NCI-H524 treated with DMSO at 0.1 percent for 48 hours (cell line): ENCODE measurements at places on chromosomes 12 and 14.

DNA sequence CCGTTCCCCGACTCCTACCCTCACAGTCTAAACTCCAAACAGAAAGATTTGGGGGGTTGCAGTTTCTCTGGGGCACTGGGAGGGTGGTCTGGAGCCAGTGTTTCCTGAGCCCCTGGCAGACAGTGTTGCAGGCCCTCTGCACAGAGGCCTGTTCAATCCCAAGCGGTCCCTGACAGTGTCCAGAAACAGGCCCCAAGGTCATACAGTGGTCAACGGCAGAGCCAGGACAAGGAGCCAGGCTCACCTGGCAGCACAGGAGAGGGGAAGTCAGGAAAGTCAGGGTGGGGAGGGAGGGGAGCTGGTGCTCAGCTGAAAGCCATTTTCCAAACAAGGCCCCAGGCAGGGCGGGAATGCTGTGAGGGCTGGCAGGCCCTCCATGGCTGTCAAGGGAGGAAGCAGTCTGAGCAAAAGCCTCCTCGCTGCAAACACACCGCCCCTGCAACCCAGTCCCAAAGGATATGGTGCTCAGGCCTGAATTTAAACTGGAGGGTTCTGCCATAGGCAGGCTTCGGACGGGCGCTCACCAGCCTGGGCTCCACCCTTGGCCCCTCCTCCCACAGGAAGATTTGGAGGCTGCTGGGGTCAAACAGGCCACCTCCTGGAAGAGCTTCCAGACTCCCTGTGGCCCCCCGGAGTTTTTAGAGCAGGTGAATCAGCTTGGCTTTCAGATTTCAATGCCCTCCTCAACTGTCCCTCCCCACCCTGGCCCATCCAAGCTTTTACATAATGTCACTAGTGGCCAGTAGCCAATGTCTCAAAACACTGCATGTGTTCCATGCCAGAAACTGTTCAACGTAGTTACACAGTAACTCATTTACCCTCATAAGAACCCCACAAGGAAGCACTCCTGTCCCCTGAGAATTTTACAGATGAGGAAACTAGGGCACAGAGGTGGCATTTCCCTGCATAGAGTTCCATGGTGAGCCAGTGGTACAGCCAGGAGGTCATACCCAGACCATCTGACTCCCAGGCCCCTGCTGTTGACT, 41.5 kb downstream of the CHGA start:
- no peak for DNase-seq

DNA sequence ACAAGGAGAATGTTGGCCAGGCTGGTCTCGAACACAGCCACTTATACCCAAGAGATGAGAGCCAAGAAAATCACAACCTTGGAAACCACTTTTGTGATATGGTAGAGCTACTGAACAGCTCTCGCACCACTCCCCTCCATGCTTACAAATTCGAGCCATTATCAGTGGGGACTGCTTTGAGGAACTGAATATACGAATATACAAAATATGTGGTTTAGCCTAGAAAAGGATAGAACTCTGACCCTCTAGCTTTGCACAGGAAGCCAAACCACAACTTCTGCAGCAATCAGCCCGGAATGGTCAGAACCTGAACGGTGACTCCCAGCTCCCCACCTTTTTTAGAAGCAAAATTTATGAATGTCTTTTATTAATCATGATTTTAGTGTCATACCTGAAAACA, 129.8 kb upstream of the TMEM132C start:
- DNase-seq: no peak

DNA sequence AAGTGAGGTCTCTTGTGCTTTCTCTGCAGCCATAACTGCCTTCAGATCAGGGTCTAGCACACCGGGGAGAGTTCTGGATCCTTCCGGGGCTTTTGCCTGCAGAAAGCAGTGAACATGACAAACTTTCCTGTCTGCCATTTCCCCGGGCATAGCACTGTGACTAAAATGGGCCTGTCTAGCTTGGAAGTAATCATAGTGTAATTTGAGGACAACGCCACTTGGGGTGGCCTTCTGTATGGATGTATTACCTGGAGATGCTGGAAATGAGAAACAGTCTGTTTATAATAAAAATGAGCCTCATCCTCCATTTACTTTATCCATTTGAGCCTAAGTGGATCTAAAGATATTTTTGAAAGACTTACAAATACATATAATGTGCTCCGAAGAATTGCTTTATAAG, 453.7 kb downstream of the VRK1 start:
- no peak for DNase-seq

DNA sequence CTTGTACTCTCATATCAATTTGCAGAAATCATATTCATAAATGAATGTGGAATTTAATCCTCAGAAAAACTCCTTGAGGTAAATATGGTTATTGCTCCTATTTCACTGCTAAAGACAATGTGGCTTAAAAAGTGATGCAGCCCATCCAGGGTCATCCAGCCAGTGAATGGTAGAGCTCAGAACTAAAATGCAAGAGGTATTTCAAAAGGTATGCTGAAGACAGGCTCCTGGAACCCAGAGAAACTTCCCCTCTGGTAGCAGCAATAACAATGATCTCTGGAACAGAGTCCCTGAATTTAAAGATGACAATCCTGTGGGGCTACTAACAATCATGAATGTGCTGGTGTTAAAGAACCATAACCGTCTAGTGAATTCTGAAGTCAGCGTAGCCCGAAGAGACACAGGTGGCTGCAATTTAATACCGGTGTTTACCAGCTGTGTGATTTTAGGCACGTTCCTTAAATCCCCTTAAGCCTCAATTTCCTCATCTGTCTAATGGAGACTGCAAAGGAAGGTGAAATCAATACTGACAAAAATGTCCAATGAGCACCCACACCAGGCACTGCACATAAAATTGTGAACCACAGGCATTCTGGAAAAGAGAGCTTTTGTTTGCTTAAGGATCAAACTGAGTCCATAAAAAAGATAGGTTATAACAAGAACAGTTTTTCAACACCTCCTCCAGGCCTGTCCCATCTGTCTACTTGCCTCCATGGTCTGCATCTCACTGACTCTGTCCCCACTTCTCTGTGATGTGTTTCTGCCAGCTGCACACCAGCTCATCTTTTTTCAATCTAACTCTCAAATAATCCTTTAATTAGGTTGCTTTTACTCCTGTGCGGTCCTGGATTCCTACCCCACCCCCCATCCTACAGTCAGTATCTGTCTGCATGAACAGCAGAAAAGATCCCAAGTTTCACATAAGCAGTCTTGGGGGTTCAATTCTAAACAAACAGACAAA, 10.5 kb downstream of the TM7SF3 start:
- peak; percentile 97 for DNase-seq

DNA sequence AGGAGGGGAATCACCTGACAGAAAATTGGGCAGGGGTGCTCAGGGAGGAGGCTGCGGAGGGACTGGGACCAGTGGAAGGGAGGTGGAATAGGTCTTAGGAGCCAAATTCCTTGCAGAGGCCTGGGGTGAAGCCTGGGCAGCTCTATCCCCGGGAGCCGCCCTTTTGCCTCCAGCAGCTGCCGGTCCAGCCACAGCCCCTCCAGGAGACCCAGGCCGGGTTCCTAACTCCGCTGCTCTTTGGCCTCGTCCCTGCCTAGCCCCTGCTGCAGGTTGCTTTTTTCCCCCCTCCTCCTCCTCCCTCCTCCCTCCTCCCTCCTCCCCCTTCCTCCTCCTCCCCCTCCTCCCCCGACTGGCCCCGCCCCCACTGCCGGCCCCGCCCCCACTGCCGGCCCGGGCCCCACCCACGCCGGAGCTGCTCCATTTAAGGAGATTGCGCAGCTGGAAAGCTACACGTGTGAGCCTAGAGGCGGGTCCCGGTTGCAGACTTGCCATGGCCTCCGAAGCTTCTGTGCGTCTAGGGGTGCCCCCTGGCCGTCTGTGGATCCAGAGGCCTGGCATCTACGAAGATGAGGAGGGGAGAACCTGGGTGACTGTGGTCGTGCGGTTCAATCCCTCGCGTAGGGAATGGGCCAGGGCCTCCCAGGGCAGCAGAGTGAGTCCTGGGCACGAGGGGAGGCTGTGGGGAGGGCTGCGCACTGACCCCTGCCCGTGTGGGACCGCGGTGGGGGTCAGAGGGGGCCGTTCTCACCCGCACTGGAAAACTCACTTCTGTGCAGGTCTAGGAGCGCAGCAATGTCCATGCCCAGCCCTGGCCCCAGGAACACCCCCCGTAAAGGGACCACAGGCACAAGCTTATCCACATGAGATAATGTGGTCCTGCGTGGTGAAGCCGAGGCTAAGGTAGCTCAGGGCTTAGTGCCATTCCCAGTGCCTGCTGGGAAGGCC, at the start of gene TCL1B:
Gene TCL1B, plus strand, starts transcription at position 449 of the 945 bp plus-strand sequence. Its CDS starts 42 bp downstream, at position 491.
- no peak for DNase-seq

DNA sequence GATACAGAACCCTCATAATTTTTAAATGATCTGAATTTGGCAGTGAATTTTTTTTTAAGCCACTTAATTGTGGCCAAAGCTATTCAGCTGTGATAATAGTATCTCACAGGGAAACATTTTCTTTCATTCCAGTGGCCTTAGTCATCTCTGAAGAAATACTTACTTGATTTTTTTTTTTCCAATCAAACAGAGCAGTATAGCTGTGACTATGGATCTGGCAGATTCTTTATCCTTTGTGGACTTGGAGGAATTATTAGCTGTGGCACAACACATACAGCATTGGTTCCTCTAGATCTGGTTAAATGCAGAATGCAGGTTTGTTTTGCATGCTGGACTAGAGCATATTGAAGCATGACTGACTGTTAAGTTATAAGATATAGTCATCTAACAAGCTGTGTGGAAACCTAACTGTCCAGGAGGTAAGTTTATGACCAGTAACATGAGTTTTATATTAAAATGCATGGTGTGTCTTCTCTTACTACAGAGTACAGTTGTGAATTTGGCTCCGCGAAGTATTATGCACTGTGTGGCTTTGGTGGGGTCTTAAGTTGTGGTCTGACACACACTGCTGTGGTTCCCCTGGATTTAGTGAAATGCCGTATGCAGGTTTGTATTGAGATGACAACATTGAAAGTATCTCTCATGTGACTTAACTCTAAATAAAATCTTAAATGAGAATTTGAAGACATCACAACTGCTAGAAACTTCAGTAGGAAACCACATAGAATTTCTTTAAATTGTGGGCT, 1.9 kb downstream of the SLC25A3 start:
- no peak for DNase-seq

DNA sequence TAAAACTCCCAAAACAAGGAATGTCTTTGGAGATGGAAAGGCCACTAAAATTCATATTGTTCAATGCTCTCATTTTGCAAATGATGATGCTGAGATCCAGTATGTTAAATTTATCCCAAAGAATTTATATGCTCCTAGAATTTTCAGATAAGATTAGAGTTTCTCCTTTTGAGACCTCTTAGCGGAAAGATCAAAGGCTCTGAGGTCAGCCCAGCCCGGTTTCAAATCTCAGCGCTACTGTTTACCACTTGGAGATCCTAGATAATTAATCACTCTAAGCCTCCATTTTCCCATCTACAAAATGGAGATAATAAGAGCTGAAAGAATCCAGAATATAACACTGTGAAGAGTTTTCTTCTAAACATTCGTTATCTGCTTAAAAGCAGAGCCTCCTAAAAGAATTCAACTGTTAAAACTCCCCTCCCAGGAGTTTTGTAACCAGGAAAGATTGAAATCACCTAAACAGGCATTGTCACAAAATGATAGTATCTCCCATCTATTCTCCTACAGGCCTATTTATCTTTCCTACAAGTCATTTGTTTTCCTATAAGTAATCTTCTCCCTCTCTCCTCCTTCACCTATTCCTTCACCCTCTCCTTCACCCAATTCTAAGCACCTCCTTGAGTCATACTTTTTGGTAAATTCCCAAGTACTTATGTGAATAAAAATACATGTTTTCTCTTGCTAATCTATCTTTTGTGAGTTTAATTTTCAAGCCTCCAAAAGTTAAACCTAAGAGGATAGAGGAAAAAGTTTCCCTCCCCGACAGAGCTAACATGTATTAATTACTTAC, 16.7 kb downstream of the DUSP6 start:
- DNase-seq: no peak

DNA sequence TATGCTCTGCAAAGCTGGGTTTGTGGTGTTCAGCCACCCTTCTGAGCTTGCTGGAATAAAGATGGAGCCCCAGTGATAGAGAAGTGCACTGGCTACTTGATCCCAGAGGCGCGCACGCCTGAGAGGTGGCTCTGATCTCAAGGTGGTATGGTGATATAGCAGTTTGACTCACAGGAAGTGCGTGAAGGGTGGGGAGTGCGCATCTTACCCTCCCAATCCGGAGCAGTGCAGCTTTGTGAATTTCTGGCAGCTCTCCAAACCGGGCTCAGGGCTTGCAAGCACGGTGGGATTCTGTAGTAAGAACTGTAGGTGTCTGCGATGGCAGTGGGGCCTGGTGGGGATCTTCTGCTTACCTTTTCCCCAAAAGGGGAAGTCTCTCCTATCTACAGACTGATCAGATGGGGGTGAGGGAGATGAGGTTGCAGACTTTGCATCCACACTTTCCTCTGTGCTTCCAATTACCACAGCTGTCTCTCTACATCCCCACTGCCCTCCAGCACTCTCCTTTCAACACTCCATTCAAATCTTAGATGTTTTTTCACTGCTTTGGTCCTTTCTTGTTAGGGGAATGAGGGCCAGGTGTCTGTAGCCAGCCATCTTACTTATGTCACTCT, 197.4 kb upstream of the SLC38A2 start:
- DNase-seq: no peak

DNA sequence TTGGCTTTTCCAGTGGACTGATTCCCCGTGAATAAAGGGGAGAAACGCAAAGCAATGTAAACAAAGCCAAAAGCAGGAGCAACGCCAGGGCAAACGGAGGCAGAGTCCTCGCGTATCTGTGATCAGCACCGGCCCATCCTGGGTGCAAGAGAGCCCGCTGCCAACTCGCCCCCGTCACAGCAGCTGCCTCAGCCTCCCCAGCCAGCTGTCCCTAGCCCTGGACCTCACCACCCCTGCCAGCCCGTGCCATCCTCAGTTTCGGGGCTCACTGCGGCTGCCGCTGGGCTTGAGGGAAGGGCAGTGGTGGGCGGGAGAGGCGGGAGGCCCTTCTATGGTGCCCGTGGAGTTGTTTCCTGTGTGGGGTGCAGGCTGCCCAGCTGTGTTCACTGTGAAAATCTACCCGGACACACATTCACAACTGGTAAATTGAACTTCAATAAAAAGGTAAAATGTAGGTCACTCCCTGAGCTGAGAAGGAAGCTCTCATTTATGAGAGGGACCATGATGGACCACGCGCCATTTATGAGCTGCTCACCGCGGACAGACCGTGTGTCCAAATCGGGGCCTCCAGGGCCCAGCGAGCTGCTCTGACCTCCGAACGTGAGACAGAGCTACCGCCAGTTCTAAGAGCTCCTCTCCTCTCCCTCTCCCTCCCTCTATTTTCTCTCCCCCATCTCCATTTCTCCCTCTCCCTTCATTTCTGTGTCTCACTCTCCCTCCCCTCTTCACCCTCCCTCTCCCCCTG, 330.5 kb upstream of the SFSWAP start:
- no peak for DNase-seq
